Endothelial cell (in vitro differentiated cells): ENCODE measurements at places on chromosomes 5 and 9.

DNA sequence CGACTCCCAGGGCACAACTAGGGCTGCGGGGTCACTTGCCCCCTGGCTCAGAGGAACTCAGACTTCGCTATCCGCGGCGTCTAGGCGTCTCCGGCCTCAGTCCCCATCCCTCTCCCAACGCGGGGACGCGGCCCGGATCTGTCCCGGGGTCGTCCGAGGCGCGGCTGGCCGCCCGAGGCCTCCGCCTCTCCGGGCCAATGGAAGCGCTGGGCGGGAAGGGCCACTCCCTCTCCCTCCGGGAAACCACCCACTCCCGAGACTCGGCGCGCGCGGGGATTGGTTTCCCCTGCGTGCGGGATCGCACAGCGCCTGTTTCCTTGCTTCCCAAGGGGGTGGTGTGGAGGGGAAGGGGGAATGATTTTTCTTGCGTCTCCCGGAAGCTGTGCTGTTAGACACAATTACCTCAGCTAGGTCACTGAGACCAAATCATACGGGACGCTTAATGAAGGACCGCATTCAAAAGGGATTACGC lies 38.3 kb downstream of the NR2F1 start:
- peak; percentile 73 for DNase-seq

DNA sequence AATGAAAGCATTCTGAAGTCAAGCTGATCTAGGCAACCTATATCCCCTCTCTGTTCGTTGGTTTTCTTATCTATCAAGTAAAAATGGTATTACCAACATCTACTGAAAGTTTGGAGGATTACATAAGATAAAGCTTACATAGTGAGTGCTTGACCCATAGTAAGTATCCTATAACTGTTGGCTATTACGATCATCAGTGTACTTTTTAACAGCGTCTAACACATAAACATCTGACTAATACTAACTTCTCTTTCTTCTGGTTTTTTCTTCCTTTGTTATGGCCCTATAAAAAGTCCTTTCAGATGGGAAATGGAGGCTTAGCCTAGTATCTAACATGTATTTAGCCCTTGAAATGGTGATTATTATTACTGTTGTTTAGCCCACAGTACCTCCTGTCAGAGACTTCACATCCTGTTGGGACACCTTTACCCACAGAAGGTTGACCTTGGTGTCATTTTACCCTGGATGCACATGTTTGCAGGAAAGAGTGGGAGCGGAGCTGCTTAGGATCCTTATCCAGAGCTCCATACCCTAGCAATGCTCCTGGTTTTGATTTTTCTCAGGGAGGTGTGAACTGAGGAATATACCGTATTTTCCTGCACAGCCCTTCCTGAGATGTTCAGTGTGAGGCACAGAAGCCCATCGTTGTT lies 6.0 kb downstream of the INSYN2B start:
- no peak for DNase-seq

- DNase-seq = no peak
Measured at GRCh38 chr5:94153736-94154450, 412.5 kb upstream of the POU5F2 start.

DNA sequence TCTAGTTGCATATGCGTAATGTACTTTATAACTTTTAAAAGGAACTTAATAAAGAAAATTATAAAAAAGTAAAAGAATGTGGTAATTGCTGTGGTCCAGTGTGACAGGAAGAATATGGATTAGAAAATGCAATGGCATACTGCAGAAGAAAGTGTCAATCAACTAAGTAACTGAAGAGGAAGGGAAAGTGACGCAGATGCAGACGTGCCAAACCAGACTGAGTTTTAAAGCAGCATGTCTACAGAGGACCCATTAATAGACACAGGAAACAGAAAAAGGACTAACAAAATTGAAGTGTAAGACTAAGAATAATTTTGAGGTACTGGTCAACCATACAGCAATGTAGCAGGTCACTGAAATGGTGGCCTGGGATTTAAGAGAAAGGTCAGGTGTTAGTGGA lies 73.3 kb downstream of the DPYSL3 start:
- DNase-seq = no peak

- DNase-seq = peak; percentile 24
Measured at GRCh38 chr5:102153003-102153759, 142.9 kb downstream of the SLCO4C1 start.

DNA sequence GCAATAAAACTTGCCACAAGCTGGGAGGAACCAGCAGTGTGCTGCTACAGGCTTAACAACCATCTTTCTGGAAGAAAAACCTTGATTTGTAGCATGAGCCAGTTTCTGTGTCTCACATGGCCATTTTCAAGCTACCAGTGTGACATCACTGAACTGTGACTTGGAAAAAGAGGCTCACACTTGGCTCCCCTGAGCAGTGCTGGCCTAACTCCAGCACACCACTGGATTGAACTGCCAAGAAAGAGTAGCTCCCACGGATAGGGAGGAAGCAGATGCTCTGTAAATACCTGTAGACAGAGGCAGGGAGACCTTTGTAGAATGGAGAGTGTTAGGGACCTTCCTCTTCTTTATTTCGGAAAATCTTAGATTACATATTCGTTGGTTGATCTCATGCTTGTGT lies 197.9 kb downstream of the SH3GL2 start:
- no peak for DNase-seq

- DNase-seq = no peak
Measured at GRCh38 chr5:73851471-73852181, 225.6 kb downstream of the ARHGEF28 start.

GRCh38 chr9:113653746-113654604 lies 190.4 kb downstream of the RGS3 start:
- DNase-seq = no peak

DNA sequence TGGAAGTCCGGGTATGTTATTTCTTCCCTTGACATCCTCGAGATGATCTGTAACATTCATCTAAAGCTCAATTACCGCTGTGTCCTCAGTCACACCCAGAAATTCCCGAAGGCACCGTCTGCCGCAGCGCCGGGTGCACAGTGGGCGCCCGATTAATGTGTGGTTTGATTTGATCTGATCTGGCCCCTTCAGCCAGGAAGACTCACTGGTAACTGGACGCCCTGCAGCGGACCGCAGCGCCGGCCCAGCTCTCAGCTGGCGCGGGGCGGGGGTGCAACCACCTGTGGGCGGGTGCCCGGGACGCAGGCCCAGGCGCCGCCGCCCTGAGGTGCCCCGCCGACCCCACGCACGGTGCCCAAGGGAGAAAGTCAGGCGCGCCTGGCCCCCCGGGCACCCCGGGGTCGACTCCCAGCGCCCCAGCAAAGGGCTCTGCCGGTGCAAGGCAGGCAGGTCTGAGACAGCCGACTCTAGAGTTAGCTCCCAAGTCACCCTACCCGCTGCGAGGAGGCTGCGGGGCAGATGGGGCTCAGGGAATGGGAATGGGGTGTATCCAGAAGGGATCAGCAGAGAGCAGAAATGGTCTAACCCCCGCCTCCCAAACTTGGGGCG lies 1.7 kb downstream of the EPB41L4B start:
- DNase-seq = peak; percentile 12

DNA sequence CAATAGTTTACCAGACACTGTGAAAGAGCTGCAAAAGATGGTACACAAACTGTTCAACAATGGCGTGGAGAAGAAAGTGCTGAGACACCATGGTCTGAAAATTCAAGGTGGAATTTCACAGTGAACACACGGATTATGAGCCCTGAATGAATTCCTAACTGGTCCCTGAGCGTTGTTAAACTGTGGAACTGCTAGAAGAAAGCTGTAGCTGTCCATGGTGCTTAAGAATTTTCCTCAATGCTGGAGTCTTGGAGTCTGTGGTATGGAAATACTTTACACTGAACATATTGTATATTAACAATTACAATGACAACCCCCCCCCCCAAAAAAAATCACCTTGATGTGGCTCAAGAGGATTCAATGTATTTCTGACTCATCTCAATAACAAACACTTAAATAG lies 68.5 kb downstream of the SLC24A2 start:
- DNase-seq = peak; percentile 57

DNA sequence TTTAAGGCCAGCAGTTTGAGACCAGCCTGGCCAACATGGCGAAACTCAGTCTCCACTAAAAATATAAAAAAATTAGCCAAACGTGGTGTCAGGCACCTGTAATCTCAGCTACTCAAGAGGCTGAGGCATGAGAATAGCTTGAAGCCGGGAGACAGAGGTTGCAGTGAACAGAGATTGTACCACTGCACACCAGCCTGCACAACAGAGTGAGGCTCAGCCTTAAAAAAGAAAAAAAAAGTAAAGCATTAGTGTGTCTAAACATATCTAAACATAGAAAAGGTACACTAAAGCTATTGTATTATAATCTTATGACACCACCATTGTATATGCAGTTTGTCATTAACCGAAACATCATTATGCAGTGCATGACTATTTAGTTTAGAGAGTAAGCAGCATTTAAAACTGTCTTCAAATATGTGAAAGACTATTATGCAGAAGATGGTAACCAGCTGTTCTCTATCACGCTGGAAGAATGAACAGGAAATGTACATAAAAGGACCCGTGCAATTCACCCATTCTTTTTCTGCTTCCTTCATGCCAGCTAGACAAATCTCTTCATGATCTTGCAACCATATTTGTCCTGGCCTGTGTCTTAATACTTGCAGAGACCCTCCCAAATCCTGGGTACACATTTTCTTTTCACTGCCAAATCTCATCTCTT lies 58.6 kb downstream of the ITGA1 start:
- no peak for DNase-seq

- peak; percentile 68 for DNase-seq
Measured at GRCh38 chr5:159262859-159263568, at the start of gene UBLCP1. UBLCP1 (plus strand) TSS chr5:159263290; CDS start chr5:159268916, 5,626 bp downstream.
